ENCODE measurements at places on chromosomes 7 and 10.

DNA sequence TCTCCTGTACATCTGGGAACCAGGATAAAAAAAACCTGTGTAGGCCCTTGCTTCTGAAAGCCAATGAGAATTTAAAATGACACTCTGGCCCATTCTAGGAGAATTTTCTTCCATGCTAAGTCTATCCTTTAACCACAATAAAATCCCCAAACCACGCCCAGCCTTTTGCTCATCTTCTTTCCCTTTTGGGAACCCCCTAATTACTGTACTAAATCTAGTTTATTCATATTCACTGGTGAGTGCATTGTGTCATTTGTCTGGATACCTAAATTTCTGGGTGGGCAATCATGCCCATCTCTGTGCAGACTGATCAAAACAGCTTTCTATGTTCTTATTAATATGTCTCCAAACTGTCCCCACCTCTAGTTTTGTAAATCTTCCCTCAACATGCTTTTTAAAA, 11.7 kb upstream of the CDK14 start:
- no peak for DNase-seq

- DNase-seq: no peak
These were observed 96.8 kb downstream of the COL13A1 start for GRCh38 chr10:69898524-69898923.

DNA sequence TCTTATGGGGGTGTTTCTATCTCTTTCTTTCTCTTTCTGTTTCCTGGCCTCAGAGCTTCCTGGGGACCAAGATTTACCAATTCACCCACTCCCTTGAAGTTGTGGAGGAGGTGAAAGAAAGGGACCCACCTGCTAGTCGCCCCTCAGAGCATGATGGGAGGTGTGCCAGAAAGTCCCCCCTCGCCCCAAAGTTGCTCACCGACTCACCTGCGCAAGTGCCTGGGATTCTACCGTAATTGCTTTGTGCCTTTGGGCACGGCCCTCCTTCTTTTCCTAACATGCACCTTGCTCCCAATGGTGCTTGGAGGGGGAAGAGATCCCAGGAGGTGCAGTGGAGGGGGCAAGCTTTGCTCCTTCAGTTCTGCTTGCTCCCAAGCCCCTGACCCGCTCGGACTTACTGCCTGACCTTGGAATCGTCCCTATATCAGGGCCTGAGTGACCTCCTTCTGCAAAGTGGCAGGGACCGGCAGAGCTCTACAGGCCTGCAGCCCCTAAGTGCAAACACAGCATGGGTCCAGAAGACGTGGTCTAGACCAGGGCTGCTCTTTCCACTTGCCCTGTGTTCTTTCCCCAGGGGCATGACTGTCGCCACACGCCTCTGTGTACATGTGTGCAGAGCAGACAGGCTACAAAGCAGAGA, 12.2 kb downstream of the AQP1 start:
- DNase-seq: no peak

DNA sequence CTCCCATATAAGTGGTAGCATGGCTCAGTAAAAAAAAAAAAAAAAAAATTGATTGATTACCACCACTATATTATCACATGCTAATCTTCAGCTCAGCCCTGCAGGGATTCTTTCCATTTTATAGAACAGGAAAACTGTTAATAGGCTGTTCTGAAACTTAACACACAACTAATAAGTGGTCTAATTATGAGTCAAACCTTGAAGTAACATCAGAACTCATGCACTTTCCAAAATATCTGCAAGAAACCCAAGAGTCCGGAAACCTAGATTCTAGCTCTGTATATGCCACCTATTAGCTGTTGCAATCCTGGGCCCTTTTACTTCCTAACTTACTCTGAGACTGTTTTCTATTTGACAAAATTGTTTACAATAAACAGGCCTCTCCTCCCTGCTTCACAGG, 23.9 kb downstream of the SEM1 start:
- DNase-seq: no peak

GRCh38 chr10:8586504-8586903, 532.0 kb downstream of the GATA3 start:
- no peak for DNase-seq

GRCh38 chr7:45524445-45524844, 49.7 kb upstream of the ADCY1 start:
- no peak for DNase-seq

DNA sequence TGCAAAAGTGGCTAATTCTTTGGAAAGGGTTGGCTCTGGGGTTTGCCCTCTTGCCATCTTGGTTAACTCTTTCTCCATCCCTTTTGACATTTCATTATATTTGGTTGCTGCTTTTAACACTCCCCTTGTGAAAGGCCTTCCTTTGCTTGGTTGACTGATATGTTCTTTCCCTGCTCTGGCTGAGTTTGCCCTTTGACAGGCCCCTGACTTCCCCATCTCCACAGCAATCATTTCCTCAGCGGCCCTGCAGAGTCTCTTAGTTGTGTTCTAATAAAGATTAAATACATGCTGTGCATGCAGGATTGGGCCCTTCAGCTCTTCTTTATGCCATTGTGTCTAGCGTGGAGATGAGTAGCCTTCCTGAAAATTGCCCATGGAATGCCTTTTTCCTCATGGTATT, 84.5 kb upstream of the CSTF2T start:
- DNase-seq: no peak

- no peak for DNase-seq
These were observed 9.6 kb downstream of the ITGB1 start for GRCh38 chr10:32948451-32948850.

GRCh38 chr7:42618651-42619360, 293.1 kb downstream of the C7orf25 start:
- no peak for DNase-seq

GRCh38 chr7:107471292-107472070, 1.6 kb downstream of the GPR22 start:
- no peak for DNase-seq

- DNase-seq: no peak
These were observed 8.8 kb upstream of the C10orf71 start for GRCh38 chr10:49290131-49290530.

Measured in CD4-positive, alpha-beta T cell treated with Interleukin-2 at 100 ng/mL for 4 hours (primary cell).